NCI-H524 treated with DMSO at 0.1 percent for 48 hours (cell line): ENCODE measurements at places on chromosomes 12 and 14.
A peak's percentile ranks its signal among the peaks of the same experiment; 100 is the strongest.

DNA sequence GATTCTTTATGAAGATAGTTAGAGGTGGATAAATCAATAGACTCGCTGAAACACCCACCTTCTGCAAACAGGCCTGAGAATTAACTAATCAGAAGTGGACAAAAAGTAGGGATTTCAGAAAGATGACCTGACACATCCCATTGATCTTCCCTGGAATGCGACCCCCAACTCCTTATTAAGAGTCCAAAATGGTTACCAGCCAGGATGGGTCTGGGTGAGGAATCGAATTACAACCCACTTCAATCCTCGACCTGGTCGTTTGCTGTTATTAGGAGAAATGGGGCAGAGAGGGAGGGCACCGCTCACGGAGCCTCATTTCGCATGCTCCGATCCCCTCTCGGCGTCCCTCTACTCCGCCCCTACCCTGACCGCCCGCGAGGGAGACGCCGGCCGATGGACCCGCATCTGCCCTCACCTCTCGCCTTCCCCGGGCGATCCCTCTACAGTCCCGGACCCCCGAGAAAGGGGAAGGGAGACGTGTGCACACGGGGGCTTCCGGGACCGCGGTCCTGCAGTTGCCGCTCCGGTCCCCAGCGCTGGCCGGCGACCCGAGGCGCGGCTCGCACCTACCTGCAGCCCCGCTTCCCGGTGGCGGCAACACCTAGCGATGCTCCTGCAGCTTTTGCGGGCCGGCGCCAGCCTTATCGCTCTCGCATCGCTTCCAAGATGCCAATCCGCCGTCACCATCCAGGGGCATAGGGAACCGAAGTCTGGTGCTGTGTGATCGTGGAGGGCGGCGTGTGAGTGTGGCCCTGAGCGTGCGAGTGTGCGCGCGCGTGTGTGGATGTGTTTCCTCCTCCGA is 69.3 kb upstream of the USP15 start:
- DNase-seq, result no peak

GRCh38 chr14:74963178-74963704 is 7.8 kb upstream of the PGF start:
- DNase-seq, result no peak

GRCh38 chr12:64145226-64145625 is 76.9 kb downstream of the KICS2 start:
- DNase-seq, result no peak

DNA sequence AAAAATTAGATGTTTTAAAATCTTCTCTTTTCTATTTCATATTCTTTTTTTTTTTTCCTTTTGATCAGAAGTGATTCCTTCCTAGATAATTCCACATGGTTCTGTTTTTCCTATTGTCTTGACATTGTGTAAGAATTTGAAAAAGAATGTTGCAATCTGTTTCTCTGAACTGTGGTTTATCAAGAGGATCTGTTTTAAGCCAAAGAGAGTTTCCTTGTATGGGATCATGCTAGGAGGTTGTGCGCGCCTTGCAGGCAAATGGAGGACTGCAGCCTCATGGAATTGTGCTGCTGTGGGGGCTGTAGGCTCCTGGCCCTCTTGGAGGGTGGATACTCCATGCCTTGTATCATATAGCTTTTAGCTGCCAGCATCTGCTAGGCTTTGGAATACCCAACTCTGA is 43.3 kb upstream of the MBIP start:
- no peak for DNase-seq

DNA sequence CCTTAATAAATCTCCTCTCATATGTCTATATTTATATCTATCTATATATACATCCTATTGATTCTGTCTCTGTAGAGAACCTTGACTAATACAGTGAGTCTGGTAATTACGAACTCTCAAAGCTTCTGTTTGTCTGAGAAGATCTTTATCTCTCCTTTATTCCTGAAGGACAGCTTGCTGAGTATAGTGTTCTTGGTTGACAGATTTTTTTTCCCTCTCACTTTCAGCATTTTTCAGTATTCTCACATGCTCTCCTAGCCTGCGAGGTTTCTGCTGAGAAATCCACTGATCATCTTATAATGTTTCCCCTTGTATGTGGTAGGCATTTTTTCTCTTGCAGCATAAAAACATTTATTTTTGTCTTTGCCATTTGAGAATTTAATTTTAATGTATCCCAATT is 67.1 kb downstream of the GPHN start:
- DNase-seq, result no peak

DNA sequence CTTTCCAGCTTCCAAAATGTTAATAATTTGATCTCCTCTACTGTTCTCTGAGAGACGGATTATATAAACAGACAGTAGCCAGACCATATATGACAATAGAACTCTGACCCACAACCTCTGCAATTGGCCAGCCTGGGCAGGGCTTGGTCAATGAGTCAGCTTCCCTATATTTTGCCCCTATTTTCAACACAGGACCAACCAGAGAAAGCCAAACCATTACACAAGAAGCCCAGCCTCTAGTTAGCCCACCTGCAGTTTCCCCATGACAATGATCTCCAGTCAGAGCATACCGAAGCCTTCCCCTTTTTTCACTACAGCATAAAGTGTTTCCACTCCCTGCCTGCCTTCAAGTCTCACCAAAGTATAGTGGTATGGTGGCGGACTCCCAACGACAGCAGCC is 7.6 kb upstream of the EXD2 start:
- no peak for DNase-seq

DNA sequence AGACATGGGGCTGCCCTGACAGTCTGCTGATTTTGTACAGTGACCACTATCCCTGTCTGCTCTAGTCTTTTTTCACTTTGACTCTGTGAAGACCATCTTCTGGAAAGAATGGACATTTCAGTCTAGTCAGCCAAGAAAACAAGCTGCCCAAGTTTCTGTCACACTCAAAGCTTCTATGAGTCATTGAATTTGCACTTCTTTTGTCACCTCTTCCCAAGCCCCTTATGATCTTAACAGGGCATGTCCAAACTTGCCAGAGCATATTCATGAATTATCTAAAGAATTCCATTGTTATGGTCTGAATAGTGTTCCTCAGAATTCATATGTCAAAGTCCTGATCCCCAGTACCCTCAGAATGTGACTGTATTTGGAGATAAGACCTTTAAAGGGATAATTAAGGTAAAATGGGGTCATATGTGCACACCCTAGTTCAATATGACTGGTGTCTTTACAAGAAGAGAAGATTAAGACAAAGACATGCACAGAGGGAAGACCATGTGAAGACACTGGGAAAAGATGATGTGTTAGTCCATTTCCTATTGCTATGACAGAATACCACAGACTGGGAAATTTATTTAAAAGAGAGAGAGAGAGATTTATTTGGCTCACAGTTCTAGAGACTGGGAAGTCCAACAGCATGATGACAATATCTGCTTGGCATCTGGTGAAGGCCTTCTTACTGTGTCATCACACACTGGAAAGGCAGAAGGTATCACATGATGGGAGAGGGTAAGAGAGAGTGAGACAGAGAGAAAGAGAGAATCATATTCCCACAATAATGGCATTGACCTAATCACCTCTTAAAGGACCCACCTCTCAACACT is 242.6 kb downstream of the BTG1 start:
- no peak for DNase-seq

DNA sequence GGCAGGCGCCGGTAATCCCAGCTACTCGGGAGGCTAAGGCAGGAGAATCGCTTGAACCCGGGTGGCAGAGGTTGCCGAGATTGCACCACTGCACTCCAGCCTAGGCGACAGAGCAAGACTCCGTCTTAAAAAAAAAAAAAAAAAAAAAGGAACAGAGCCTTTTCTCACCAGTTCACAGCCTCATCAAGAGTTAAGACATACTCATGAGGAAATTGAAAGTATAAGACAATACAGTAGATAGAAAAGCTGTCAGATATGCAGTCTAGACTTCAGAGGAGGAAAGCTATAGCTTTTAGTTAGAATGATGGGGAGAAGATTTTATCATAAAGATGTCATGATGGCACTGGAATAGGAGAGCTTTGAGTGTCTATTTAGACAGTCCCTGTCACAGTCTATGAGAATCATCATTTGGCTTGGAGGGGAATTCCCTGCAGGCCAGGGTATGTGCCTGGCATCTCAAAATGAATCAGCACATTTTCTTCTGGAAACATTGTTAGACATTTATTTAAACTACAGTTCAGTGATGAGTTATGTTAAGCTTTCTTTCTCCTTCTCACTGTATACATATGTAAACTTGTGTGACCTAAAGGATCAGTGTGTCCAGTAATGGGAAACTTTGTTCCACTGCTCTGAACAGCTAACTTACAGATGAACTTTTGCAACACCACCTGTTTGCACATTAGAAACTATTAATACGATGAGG is 2.9 kb upstream of the RAB35 start:
- DNase-seq, result no peak

DNA sequence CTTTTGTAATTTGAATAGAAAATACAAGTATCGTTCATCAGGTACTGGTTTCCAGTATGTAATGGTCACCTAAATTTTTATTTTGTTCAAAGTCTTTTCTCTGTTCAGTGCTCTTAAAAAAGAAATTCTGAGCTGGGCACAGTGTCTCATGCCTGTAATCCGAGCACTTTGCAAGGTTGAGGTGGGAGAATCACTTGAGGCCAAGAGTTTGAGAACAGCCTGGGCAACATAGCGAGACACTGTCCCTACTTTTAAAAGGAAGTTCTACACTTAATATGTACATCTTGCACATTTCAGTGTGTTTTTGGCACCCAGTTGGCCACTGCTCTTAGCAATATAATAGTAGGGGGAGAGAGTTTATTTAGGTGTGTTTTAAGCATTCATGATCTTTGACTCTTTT is 27.9 kb downstream of the PCNX1 start:
- DNase-seq, result no peak

DNA sequence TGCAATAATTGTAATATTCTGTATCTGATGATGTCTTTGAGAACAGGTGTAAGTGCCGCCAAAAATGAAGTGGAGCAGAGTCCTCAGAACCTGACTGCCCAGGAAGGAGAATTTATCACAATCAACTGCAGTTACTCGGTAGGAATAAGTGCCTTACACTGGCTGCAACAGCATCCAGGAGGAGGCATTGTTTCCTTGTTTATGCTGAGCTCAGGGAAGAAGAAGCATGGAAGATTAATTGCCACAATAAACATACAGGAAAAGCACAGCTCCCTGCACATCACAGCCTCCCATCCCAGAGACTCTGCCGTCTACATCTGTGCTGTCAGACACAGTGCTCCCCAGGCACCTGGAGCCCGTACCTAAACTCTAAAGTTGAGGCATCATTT is 268.7 kb downstream of the DAD1 start:
- no peak for DNase-seq

DNA sequence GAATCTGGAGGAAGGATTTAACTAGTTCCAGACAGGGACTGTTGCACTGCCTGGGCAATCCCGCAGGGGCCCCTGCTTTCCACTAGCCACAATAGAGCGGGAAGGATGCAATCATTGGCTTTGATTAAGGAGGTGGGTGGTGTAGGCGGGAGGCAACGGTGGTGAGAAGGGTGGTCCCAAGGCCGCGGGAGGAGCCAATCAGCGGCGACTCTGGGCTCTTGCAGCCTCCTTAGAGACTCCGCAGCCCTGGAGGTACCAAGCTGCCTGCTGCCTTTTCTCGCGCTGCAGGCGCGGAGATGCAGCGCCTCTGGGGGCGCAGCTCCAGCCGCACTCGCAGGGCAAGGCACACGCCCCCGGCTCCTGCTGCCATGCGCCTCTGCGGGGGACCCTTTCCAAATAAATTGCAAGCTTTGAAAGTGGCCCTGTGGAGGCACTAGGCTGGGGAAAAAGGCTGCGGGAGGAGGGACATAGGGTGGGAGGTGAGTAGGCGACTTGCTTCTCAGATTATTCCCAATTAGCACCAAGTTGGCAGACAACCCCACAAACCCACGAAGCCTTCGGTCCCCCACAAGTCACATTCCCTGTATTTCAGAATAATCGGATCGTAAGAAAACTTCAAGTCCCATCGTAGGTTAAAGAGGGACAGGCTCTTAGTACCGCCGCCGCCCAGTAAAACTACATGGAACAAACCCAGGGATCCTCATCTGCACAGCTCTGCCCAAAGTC is 858 bp upstream of the KCNA1 start:
- peak; percentile 50 for DNase-seq

DNA sequence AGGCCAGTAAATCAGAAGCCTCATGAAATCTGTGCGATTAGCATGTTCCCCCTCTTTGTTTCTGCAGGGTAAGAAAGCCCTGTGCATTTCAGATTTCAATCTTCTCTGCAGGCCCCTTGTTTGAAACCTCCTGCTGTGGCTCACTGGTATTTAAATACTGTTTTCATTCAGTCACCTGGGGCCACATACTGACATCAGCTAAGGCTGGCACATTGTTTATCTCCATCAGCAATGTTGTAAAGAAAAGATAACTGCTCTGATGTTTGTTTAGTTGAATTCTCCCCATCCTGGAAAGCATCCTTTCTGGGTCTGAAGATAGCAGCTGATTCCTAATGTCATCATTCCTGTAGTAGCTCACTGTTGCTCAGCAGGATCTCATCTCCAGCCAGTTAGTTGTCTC is 554.9 kb downstream of the NRXN3 start:
- DNase-seq, result no peak

GRCh38 chr14:102695167-102695555 is 82.1 kb upstream of the TRAF3 start:
- DNase-seq, result no peak

- no peak for DNase-seq
These were observed 2.9 kb upstream of the PPFIBP1 start for GRCh38 chr12:27521066-27521465.

GRCh38 chr14:28407996-28408395 is 358.6 kb upstream of the FOXG1 start:
- DNase-seq, result peak; percentile 68

GRCh38 chr12:93582351-93582750 is 9.9 kb downstream of the SOCS2 start:
- DNase-seq, result no peak

DNA sequence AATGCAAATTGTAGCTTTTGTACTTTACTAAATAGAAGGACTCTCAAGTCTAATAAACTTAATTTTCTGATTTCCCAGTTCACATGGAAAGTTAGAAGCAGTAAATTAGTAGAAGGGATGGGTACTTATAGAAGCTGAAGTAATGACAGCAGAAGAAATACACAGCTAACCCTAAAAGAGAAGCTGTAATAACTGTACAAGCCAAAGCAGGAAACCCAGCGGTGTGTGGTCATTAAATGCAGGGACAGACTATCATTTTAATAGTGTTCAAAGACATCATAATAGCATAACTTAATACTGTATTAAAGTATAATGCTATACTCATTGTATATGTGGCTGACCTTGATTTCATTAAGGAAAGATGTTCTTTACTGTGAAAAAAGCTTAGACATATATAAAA is 74.9 kb downstream of the PCNX1 start:
- DNase-seq, result no peak

GRCh38 chr14:87108726-87109125 is 884.3 kb downstream of the GALC start:
- no peak for DNase-seq

- DNase-seq, result no peak
These were observed 17.3 kb downstream of the EMG1 start for GRCh38 chr12:6987956-6988553.
